ENCODE measurements at places on chromosomes 7 and 10.

DNA sequence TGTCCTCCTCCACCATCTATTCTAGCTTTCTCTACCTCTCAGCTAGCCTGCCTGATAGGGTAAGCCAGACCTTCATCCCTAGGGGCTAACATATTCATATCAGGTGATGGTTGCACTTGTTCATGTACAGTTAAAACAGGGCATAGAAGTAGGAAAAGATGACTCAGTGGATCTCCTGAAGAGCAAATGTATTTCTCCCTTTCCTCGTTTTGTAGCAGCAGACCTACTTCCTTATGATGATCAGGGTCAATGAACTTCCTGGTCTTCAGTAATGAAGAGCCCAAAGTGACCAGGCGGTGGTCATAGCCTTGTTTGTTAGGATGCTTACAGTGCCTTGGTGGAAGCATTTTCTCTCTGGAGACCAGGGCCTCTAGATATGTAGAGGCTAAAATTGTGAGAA lies 6.3 kb downstream of the LIPJ start:
- DNase-seq, result no peak

- DNase-seq, result no peak
Observed at GRCh38 chr7:134795231-134795630, 15.8 kb downstream of the CALD1 start.

- DNase-seq, result no peak
Observed at GRCh38 chr10:70652761-70653657, 19.3 kb upstream of the ADAMTS14 start.

DNA sequence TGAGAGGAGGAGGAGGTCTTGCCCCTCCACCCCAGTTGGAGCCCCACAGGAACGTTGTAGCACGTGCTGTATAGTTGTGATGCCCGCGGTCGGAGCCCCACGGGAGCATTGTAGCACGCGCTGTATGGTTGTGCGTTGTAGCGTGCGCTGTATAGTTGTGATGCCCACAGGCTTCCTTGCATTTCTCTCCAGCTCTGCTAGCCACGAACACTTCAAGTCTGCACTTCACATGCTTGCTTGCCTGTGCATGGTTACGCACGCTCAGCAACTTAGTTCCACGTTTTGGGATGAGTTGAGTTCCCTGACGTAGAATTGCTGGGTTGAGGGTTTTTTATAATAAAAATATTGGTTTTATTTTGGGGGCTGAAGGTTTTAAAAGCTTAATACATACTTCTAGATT lies 41.6 kb downstream of the DNAJB6 start:
- no peak for DNase-seq
